ENCODE measurements at places on chromosomes 3 and 15.

DNA sequence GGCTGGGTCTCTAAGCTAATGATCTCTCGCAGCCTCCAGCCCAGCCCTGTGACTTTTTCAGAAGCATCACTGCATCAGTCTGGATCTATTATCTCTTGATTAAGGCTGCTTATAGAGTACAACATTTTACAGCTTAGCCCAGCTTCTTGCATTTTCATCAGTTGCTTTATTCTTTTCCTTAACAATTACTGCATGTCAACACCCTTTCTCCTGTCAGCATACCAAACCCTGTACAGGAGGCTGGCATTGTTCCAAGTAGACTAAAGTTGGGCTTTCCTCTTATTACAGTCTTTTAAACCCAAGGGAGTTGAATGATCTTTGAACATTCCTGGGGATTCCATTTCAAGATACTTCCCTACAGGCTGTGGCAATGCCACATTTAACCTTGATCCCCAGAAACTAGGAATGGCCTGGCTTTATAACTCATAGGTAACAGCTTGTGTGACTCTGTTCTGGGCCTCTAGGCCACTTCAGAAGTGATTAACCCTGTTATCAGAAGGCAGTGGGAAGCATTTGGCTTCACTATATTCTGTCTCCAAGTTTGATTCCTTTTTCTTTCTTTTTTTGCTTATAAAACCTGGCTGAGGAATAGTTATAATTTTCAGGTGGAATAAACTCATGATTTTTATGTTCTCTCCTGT, 182.9 kb downstream of the KCNMB2 start:
- DNase-seq: no peak

- no peak for DNase-seq
Observed at GRCh38 chr3:185153171-185153771, 411 bp upstream of the C3orf70 start.

- peak; percentile 96 for DNase-seq
Observed at GRCh38 chr3:58556761-58557221, 19.8 kb upstream of the ACOX2 start.

GRCh38 chr15:27028858-27029477, 58.0 kb downstream of the GABRG3 start:
- DNase-seq: no peak

- no peak for DNase-seq
Observed at GRCh38 chr3:5343459-5343858, 156.0 kb downstream of the EDEM1 start.
